Cardiac fibroblast (primary cell): ENCODE measurements at places on chromosomes 13 and 19.

DNA sequence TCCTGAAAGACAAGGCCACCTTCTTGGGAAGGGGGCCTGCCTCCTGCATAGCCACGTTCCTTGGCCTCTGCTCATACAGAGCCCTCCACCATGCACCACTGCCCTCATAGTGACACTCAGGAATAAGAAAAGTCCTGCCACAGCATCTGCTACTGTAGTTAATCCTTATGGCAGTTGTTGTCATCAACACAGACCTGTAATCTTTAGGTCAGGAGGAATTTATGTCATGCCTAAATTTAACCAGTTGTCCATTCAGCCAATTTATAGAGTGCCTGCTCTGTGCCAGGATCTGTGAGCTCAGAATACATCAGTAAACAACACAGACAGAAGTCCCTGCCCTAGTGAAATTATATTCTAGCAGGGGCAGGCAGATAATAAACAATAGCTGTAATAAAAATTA lies 44.4 kb downstream of the FAM124A start:
- DNase-seq = no peak

DNA sequence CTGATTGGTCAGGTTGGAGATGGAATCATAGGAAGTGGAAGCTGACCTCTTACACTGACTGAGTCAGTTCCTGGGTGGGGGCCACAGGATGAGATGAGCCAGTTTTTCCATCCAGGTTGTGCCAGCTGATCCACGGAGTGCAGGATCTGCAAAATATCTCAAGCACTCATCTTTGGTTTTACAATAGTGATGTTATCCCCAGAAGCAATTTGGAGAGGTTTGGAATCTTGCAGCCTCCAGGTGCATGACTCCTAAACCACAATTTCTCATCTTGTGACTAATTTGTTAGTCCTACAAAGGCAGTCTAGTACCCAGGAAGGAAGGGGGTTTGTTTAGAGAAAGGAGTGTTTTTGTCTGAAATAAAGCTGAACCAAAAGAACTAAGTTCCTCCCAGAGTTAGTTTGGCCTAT lies 212.8 kb downstream of the SLITRK6 start:
- DNase-seq = peak; percentile 32

- peak; percentile 70 for DNase-seq
Measured at GRCh38 chr19:18650468-18651041, 13.7 kb downstream of the KLHL26 start.

DNA sequence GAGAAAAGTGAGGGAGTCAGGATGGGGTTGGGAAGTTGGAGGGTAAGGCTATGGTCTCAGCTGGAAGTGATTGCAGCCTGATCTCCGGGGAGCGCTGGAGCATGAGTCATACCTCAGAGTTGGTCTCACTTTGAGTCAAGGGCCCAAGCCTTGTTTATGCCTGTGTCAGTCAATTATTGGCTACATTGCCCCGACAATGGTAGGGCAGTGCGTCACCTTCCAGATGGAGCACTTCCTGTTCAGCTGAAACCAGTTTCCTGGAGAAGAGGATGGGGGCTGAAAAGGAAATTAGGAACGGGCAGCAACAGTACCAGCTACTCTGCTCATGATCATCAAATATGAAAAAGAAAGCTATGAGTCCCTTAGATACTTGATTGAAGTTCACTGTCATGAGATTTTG lies 60.4 kb downstream of the ADGRE1 start:
- DNase-seq = peak; percentile 32

DNA sequence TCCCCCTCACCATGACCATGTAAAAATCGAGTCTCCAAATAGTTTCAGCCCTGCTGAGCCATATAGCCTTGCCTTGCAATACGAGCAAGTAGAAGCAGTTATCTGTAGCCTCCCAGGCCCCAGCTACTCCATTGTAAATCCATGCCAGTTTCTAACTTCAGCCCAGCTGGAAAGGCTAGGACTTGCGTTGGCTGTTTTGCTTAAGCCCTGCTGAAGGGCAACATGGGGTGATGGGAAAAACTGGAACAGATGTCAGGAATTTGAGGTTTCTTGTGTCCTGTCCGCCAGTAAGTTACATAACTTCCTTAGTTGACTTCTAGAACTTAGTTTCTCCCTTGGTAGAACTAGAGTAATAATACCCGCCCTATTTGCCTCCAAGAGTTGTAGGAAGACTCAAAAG lies 216.0 kb upstream of the SERP2 start:
- no peak for DNase-seq

DNA sequence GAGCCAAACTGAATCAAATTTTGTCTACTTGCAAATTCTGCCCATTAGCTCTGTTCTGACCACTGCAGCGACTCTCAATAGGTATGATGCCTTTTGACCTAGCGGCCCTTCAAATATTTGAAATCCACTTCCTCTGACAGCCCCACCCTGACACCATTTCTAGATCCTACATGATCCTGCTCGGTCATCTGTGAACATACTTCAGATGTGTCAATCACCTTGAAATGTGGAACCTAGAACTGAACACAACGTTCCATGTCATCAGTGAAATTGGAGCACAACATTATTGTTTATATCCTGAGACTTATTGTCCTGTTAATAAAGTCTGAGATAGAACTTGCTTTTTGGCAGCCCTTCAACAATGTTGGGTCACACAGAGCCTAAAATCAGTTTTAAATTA lies 98.2 kb downstream of the UBL3 start:
- no peak for DNase-seq

DNA sequence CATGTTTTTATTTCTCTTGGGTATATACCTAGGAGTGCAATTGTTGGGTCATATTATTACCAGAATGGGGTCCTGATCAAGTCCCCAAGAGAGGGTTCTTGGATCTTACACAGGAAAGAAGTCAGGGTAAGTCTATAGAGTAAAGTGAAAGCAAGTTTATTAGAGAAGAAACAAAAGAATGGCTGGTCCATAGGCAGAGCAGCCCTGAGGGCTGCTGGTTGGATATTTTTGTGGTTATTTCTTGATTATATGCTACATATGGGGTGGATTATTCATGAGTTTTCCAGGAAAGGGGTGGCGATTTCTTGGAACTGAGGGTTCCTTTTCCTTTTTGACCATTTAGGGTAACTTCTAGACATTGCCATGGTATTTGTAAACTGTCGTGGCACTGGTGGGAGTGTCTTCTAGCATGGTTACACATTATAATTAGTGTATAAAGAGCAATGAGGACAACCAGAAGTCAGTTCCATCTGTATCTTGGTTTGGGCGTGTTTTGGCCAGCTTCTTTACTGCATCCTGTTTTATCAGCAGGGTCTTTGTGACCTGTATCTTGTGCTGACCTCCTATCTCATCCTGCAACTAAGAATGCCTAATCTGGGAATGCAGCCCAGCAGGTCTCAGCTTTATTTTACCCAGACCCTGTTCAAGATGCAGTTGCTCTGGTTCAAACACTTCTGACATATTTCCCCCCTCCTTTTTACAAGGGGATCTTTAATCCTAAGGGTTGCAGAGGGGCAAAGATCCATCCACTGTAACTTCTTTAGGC lies 41.1 kb downstream of the CEACAM1 start:
- no peak for DNase-seq

- DNase-seq = no peak
Measured at GRCh38 chr13:110945928-110946570, 31.2 kb upstream of the ANKRD10 start.

DNA sequence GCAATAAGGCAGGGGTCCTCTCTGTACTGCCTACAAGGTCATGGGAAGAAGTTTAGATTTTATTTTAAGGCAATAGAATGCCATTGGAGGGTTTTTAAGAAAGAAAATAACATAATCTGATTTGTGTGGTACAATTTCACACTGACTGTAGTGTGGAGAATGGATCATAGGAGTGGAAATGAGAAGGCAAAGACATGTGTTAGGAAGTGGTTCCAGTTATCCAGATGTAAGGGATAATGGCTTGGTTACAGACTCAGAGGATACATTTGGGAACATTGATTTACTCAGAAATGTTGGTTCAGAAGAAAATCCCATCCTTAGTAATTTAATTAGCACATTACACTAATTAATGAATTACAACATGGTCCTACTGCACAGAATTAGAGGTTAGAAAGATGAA lies 788.2 kb downstream of the SLITRK5 start:
- DNase-seq = no peak

- DNase-seq = peak; percentile 51
Measured at GRCh38 chr13:47798906-47799305, 202.2 kb downstream of the SUCLA2 start.

- DNase-seq = no peak
Measured at GRCh38 chr13:95239283-95239682, 62.0 kb downstream of the ABCC4 start.

GRCh38 chr13:28325022-28325421 lies 169.9 kb downstream of the FLT1 start:
- peak; percentile 71 for DNase-seq

DNA sequence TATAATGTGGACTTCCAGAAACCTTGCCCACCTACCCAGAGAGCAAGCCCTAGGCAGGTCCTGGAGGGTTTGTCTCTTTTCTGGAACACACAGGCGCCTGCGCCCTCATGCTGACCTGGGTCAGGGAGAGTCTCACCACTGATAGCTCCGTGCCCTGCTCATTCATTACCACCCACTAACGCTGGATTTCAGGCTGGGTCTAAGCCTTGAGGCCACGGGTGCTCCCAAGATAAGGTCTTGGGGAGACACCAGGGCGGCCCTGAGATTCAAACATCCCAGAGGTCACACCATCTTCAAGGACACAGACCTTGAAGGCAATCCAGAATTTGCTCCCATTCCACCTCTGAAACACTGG lies 5.1 kb downstream of the S1PR2 start:
- DNase-seq = no peak

DNA sequence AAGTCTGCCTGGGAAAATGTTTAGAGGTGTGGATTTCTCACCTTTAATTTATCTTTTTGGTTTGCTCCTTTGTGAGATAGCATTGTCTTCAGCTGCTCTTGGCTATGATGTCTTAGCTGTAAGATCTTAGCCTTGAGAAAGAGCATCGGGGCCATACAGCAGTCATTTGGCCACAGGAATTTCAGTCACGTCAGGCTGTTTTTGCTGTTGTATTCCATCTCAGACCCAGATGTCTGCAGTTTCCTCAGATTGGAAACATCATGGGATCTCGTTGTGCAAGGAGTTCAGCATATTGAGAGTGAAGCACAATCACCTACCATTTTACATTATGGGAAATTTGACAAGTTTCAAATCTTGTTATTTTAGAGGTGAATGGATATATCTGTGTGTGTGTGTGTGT lies 89.3 kb upstream of the C1QTNF9B start:
- peak; percentile 89 for DNase-seq

DNA sequence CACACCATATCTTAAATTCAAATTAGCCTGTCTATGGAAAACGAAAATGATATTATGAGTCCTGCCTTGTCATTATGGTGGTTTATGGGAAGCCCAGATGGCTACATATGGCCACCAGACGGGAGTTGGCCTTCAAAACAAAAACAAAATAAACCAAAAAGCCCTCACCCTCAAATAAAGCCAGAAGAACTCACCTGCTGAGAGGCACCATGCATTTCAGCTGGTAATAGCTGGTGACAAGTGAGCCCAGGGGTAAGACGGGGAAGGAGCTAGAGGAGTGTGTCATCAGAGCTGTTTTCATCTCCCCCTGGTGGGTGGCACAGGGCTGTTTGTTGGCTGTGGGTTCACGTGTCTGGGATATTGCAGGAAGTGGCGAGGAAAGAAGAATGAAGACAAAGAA lies 152.9 kb downstream of the EFNB2 start:
- DNase-seq = no peak

- DNase-seq = peak; percentile 24
Measured at GRCh38 chr13:96474181-96474557, 384.3 kb downstream of the HS6ST3 start.

- DNase-seq = no peak
Measured at GRCh38 chr13:91247768-91248167, 99.7 kb upstream of the MIR17HG start.

- DNase-seq = no peak
Measured at GRCh38 chr13:47546391-47547225, 454.5 kb downstream of the SUCLA2 start.

- DNase-seq = no peak
Measured at GRCh38 chr19:40460185-40460584, 5.4 kb downstream of the BLVRB start.

DNA sequence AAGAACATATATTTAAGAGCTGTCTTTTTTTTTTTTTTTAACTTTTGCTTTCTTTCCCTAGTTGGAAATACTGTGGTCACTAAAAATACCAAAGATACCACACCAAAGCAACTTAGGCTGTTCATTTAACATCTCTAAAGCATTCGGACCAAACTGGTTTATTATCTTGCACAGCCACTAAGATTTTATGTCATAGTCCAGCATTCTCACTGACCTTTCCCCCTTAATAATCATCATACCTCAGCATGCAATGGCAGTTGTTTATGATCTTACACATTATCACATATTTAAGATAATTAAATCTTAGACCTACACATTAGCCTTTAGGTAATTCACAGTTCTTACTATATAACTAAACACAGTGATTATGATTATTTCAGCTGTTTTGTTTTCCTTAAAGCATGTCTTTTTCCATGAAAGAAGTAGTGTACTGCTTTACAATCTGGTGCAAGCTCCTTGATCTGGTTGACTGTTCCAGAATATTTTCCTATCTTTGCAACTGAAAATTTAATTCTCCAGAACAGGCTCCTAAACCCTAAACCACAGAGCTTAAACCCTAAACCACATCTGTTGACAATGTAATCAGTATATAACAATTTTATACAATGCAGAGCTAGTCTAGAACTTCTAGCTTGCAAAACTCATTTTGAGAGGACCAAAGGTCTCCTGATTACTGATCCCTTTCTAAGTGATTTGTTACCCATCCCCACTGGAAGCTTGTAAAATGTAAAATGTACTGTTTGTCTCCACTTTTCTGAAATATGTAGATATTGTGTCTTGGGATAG lies 74.2 kb downstream of the CDK8 start:
- DNase-seq = no peak

DNA sequence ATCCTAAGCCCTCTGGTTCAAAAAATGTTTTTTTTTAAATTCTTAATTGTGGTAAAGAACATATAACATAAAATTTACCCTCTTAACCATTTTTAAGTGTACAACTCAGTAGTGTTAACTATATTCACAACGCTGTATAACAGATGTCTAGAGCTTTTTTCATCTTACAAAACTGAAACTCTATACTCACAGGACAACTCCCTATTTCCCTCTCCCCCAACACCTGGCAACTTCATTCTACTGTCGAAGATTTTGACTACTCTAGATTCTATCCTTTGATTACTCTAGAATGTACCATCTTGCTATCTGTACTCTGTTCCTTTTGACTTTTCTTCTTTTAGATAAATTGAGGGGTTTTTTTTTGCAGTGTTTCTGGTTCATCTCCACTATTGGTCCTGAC lies 200.4 kb downstream of the KLF12 start:
- no peak for DNase-seq

GRCh38 chr13:96200810-96201209 lies 110.9 kb downstream of the HS6ST3 start:
- no peak for DNase-seq

DNA sequence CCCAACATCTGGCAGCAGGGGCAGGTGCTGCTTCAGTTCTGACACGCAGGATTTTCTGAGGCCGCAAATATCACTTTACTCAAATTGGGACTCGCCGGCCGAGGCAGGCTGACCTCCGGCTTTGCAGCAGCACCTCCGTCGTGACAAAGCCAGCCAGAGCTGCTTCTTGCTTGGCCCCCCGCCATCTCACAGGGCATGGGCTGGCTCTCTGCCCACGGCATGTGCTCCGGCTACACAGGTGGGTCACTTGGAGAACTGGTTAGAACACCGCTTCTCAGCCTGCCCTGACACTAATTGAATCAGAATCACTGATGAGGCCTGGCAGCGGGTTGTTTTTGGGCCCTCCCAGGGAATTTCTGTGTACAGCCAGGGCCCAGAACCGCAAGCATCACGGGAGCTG lies 112.3 kb downstream of the SLC7A1 start:
- no peak for DNase-seq

GRCh38 chr13:48562296-48563066 lies 29.6 kb upstream of the RCBTB2 start:
- DNase-seq = no peak

GRCh38 chr13:93927431-93927830 lies 552.1 kb downstream of the DCT start:
- DNase-seq = peak; percentile 26
